ENCODE measurements at places on chromosomes 6 and 20.

GRCh38 chr6:56158571-56158970, 88.8 kb downstream of the COL21A1 start:
- no peak for DNase-seq

DNA sequence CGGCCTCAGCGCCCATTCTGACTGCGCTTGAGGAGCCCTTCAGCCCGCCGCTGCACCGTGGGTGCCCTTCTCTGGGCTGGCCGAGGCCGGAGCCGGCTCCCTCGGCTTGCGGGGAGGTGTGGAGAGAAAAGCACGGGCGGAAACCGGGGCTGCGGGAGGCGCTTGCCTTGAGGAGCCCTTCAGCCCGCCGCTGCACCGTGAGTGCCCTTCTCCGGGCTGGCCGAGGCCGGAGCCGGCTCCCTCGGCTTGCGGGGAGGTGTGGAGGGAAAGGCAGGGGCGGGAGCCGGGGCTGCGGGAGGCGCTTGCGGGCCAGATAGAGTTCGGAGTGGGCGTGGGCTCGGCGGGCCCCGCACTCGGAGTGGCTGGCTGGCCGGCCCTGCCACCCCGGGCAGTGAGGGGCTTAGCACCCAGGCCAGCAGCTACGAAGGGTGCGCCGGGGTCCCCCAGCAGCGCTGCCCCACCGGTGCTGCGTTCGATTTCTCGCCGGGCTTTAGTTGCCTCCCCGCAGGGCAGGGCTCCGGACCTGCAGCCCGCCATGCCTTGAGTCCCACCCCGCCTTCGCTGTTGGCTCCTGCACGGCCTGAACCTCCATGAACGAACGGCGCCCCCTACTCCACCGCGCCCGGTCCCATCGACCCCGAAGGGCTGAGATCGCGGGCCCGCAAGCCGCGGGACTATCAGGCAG, 45.7 kb upstream of the MCUR1 start:
- DNase-seq: no peak

GRCh38 chr6:16466800-16467553, 228.6 kb downstream of the GMPR start:
- DNase-seq: no peak

GRCh38 chr6:25535632-25536225, 116.3 kb upstream of the SCGN start:
- no peak for DNase-seq

DNA sequence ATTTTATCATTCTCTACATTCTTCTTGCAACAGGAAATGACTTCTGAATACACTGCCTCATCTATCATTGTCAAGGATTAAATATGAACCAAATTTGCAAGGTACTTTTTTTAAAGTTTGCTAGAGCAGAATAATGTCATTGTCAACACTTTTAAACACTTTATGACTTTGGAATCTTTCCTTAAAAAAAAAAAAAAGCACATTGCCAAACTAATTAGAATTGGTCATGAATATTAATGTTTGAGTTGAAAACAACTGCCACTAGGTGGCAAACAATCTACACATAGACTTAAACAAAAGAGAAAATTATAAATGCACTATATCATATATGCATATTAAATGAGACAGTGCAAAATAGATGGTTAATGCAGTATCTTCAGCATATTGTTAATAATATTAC, 32.5 kb upstream of the TMEM244 start:
- DNase-seq: no peak

GRCh38 chr20:44092551-44093248, 94.3 kb downstream of the JPH2 start:
- no peak for DNase-seq

GRCh38 chr6:37882724-37883413, 63.3 kb downstream of the ZFAND3 start:
- no peak for DNase-seq

- no peak for DNase-seq
Measured at GRCh38 chr6:112936504-112936903, 589.4 kb downstream of the RFPL4B start.

DNA sequence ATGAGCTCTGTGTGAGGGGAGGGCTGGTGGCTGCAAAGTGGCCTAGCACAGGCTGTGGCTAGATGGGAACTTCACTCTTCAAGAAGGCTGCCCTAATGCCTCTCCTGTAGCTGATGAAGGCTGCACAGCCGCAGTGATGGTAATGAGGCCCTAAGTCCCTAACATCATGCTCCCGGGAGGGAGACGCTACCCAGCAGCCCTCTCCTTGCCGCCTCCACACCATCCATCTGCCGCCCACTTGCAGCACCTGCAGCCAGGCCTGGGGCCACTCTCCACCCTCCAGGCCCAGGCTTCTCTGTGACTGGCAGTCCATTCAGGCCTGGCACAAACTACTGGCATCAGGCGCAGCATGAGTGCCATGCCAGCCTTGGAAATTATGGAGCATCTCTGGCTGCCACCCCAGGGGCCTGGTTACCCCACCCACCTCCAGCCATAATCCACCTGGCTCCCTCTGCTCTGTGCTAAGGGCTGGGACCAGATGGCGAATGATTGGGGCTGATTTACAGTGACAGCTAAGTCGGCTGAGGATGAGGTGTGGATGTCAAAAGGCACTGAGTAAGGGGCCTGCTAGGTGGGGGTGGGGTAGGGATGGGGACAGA, 284.2 kb downstream of the LRFN2 start:
- DNase-seq: no peak

GRCh38 chr6:18025596-18025995, 38.2 kb upstream of the KIF13A start:
- no peak for DNase-seq

- no peak for DNase-seq
Measured at GRCh38 chr6:135753196-135753595, 98.3 kb upstream of the PDE7B start.

DNA sequence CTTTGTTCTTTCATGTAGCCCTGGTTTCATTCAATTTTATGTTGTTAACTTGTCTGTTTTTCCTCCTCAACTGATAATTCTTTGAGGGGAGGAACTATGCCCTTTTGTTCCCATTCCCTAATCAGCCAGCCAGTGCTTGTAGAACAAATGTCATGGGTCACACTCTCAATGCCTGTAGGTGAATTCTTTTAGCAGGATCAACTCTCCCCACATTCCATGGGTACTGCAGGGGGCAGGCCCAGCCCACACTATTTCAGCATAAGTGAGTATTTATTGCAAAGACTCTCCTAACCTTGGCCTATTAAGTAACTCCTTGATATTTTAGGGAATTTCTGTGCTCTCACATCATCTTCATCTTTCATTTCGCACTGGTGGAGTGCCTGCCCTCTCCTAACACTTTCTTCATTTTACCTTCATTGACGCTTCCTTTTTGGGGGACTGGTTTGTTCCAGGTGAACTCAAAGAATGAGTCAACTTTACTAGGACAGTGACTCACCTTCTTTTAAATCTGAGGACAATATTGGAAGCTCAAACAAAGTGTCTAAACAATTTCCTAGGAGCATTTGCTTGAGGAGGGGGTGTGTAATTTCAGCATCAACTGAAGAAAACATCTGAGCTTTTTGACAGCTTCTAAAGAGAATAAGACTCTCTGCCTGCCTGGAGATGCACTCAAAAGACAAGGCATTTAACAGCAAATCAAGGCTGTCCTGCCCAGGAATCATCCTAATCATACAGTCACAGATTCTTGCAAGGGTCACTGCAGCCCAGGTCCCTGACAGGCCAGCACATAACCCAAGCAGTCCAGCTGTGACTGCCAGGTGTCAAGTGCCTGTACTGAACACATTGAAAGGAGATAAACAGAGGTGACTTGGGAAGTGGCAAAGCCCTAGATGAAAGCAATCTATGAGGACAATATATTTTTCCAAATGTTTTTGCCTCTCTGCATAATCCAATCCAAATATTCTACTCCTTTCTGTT, 263.9 kb upstream of the PRND start:
- DNase-seq: no peak

DNA sequence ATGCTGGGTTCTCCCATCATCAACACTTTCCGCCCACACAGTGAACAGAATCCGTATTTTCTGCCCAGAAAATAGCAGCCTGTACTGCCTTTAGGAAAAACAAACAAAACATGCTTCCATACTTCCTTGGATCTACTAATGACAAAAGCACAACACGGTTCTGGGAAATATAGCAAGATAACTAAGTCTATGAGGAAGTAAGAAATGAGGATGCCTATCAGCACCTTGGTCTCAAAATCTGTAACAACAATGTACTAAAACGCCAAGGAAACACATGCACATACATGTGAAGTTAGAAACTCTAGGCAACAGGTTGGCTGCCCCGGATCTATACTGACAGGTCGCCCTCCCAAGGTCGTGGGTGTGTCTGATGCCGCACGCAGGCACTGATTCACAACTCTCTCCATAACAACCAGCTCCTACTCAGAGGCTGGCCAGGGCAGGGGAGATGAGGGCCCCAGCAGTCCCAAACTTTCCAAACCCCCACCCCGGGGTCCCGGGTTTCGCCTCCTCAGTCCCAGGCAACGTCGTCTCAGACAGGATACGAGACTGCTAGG, 710 bp downstream of the BTBD9 start:
- peak; percentile 82 for DNase-seq

- DNase-seq: no peak
Measured at GRCh38 chr6:42337985-42338743, 113.6 kb downstream of the TRERF1 start.

- no peak for DNase-seq
Measured at GRCh38 chr20:46399401-46399800, 7.0 kb downstream of the ELMO2 start.

- peak; percentile 82 for DNase-seq
Measured at GRCh38 chr20:48831718-48832404, 4.1 kb upstream of the PREX1 start.

DNA sequence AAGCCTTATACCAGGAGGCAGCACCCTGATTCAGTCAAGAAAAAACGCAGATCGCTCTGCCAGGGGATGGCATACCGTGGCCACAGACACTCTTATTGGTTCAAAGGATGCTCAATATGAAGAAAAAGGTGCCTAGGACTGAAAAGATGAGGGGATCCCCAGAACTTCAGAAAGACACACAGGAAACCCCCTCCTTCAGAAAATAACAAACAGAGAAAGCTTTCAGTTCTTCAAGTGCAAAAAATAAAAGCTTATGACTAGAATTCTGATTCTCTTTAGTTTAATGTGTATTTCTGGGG, 17.7 kb upstream of the MYB start:
- no peak for DNase-seq

DNA sequence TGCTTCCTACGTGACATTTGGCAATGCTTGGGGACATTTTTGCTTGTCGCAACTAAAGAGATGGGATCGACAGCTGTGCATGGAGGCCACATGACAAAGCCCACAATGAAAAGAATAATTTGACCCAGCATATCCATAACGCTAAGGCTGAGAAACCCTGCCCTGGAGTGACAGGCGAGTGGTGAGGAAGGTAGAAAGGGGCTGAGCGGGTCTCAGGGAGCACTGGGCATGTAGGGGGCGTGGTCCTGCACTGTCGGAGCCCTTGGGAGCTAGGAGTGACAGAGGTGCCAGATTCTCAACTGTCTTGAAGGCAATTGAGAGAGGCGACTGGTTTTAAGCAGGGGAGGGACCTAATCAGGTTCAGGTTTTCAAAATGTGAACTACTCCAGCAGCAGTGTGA, 13.6 kb downstream of the GGTLC1 start:
- DNase-seq: no peak

- DNase-seq: no peak
Measured at GRCh38 chr6:166620478-166621113, 6.5 kb downstream of the RPS6KA2 start.

- no peak for DNase-seq
Measured at GRCh38 chr20:50472693-50473664, 37.2 kb upstream of the PTPN1 start.

DNA sequence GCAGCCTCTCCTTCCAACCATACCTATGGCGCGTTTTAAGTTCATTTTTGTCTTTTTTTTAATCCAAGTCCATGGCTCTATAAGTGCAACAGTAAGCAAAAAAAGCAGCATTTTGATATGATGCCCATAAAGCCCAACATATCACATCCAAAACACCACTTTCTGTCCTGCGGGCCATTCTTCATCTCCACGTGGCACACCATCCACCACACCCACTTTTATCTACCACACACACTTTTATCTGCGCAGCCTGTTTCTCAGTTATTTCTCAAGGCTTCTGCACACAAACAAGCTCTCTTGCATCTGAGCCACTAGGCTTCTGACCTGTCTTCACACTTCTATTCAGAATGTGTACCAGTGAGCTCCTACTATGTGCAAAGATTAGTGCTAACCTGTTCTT, 5.3 kb downstream of the GCLC start:
- no peak for DNase-seq

- DNase-seq: no peak
Measured at GRCh38 chr6:125679128-125679527, 70.3 kb upstream of the HEY2 start.

- DNase-seq: no peak
Measured at GRCh38 chr6:70673054-70673453, 5.4 kb downstream of the SMAP1 start.

DNA sequence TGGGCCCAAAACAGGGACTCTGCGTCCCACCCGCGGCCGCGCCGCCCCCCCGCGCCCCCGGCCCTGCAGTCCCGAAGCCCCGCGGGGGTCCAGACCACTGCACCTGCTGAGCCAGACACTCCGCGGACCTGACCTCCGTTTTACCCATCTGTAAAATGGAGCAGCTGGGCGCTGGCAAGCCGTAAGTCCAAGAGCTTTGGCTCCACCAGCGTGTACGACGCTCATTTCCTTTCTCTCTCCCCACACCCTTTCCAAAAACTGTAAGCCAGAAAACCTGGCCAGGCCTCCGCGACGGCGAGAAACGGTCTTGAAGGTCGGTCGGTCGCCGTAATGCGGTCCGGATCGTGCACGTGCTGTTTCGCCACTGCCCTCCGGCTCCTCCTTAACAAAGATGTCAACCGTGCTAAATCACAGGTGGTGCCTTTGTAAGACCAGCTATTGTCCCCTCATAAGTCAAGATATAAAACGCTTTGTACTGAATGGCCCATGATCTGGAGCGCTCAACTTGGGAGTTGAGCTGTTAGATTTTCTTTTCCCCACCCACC, 7.8 kb upstream of the NR2E1 start:
- no peak for DNase-seq

GRCh38 chr6:43846556-43846955, 76.5 kb downstream of the VEGFA start:
- DNase-seq: no peak

DNA sequence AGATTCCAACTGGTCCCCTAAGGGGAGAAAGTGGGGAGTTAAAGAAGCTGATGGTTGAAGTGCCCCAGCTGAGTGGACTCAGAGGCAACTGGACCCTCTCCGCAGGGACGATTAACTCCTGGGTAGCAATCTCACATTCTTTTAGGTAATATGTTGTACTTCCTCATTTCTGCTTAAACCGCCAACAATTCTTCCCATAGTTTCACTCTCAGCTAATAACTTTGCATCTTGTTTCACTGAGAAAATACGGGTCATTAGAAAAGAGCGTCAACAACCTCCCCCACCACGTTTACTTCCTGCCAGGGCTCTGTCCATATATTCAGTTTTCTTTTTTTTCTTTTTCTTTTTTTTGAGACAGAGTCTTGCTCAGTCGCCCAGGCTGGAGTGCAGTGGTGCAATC, 39.5 kb upstream of the CHD6 start:
- no peak for DNase-seq

- no peak for DNase-seq
Measured at GRCh38 chr6:4105980-4106536, 27.1 kb upstream of the FAM217A start.

GRCh38 chr20:46361381-46361780, 45.0 kb downstream of the ELMO2 start:
- no peak for DNase-seq

- no peak for DNase-seq
Measured at GRCh38 chr20:54549658-54550326, 74.4 kb downstream of the DOK5 start.

Data from coronary artery (tissue), 2 donors.